Naive thymus-derived CD4-positive, alpha-beta T cell (primary cell): ENCODE measurements at places on chromosomes 7 and 10. TPM values are rescaled to one million over a fixed set of nuclear protein-coding genes. Genes with fewer than 3 reads are reported as not detected.

The CYP2C18 gene
- not detected for total RNA-seq

DNA sequence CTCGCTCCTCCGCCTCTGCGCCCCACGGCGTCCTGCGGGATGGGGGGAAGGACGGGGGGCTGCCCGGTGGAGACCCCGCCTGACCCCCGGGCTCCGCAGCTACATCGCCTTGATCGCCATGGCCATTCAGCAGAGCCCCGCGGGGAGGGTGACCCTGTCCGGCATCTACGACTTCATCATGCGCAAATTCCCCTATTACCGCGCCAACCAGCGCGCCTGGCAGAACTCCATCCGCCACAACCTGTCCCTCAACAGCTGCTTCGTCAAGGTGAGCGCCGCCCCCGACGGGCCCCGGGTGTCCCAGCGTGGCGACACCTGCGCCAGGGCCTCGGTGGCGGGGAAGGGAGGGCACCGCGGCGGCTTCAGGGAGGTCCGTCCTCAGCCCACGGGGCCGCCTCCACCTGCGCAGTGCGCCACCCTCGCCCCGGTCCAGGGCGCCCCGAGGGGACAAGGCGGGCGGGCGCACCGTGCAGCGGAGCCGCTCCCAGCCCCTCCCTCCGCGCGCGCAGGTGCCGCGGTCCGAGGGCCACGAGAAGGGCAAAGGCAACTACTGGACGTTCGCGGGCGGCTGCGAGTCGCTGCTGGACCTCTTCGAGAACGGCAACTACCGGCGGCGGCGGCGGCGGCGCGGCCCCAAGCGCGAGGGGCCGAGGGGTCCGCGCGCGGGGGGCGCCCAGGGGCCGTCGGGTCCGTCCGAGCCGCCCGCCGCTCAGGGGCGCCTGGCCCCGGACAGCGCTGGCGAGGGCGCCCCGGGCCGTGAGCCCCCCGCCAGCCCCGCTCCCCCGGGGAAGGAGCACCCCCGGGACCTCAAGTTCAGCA is 793 bp downstream of the FOXL3 start:
- no peaks in the 10 kb centered on the region for H3K36me3 ChIP-seq
- H3K27ac ChIP-seq, result no peak overlapping the region
- H3K27me3 ChIP-seq, result no peaks in the 10 kb centered on the region
- H3K4me3 ChIP-seq, result no peak overlapping the region
- no peak for DNase-seq

The TLL2 gene
- not detected for total RNA-seq

- H3K36me3 ChIP-seq, result no peaks in the 10 kb centered on the region
- H3K4me3 ChIP-seq, result no peak overlapping the region
- H3K4me1 ChIP-seq, result no peaks in the 10 kb centered on the region
- no peak for DNase-seq
- no peak overlapping the region for H3K27ac ChIP-seq
Measured at GRCh38 chr10:130493446-130494145, 357.4 kb downstream of the GLRX3 start.

DNA sequence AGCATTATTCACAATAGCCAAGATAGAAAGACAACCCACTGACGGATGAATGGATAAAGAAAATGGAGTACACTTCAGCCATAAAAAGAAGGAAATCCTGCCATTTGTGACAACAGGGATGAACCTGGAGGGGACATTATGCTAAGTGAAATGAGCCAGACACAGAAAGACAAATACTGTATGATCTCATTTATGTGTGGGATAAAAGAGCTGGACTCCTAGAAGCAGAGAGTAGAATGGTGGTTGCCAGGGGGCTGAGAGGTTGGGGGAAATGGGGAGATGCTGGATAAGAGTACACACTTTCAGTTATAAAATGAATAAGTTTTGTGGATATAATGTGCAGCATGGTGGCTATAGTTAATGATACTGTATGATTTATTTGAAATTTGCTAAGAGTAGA is 124.4 kb downstream of the SEC23IP start:
- no peak for DNase-seq
- peaks cover 3% of the 10 kb centered on the region for H3K27me3 ChIP-seq
- no peaks in the 10 kb centered on the region for H3K36me3 ChIP-seq
- H3K4me1 ChIP-seq, result no peaks in the 10 kb centered on the region
- no peak overlapping the region for H3K4me3 ChIP-seq

The LBX1 gene
- not detected for total RNA-seq
